ENCODE measurements at places on chromosomes 5 and 9.

- no peak for DNase-seq
Observed at GRCh38 chr9:84323858-84324257, 16.7 kb downstream of the SLC28A3 start.

DNA sequence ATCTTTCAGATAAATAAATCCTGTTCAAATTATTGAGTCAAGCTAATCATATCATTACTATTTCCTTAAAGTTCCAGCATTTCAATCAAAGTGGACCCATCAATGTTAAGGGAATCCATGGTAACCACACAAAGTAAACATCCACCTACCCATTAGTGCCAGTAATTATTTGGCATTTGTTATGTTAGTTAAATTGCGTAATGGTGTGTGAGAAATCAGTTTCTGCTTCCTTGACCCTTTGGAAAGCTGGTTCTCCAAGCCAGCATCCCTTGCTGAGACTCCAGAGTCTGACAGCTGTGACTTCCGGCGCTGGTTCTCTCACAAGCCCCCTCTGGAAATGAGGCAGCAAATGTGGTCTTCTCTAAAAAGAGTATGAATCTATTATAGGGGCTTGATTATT lies 308.6 kb upstream of the EFNA5 start:
- no peak for DNase-seq

DNA sequence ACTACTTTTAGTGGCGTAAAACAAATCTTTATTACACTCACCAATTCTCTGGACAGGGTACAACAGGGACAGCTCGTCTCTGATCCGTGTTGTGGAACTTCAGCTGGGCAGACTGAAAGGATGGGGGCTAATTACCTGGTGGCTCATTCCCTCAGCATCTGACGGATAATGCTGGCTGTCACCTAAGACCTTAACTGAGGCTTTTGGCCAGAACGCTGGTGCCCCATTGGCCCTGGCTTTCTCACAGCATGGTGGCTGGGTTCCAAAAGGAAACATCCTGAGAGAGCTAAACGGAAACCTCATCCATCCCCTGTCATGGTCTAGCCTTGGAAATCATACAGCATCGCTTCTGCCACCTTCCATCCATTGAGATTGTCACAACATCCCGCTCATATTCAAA lies 62.9 kb downstream of the RAI14 start:
- no peak for DNase-seq

GRCh38 chr5:11062397-11062796 lies 301.4 kb upstream of the DAP start:
- no peak for DNase-seq

GRCh38 chr5:114311281-114311680 lies 50.6 kb upstream of the KCNN2 start:
- no peak for DNase-seq

DNA sequence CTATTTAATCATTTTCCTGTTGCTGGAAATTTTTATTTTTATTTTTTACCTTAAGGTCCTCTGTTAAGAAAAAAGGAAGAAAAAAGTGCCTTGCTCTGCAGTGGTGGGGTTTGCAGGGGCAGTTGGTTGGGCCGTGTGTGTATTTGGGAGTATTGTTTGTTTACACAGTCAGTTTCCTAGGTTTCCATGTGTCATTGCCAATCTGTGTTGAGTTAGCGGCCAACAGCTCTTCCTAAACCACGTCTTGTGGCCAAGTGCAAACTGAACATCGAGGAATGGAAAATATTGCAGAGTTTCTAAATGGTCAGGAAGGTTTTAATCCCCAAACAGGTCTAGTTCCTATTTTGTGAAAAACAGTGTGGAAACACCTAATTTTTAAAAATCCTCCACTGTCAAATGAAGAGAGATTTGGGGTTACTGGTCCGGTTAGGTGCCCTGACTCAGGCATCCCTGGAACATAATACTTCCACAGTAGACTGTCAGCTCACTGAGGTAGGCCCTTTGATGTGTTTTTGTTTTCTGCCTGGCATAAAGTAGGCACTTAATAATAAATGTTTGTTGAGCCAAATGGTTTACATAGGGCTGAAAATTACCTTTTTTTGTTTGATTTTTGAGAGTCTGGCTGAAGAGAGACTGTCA lies 37.0 kb downstream of the MAMDC2 start:
- DNase-seq, result no peak

DNA sequence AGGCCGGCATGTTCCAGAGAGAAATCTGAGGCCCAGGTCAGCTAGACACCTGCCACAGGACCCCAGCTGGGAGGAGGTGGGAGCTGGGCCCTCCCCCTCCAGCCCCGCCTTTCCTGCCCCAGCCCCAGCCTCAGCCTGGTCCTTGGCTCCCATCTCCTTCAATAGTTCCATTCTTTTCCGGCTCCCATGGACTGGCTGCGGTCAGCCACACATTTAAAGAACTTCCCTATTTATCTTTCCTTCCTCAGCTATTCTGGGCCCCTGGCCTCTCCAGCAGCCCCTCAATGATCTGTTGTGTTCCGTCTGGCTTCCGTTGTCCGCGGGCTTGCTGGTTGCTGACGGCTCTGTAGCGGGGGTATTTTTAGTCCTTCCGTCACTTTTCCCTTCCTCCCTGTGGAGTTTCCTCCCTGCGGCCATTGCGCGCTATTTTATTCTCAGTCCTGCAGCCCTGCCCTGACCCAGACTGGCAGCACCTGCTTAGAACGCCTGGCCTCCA lies 73.8 kb downstream of the AMBP start:
- no peak for DNase-seq

- DNase-seq, result no peak
Observed at GRCh38 chr9:69339620-69340019, 14.6 kb downstream of the ENTREP1 start.

- DNase-seq, result no peak
Observed at GRCh38 chr9:98686961-98687855, 21.5 kb downstream of the GABBR2 start.

DNA sequence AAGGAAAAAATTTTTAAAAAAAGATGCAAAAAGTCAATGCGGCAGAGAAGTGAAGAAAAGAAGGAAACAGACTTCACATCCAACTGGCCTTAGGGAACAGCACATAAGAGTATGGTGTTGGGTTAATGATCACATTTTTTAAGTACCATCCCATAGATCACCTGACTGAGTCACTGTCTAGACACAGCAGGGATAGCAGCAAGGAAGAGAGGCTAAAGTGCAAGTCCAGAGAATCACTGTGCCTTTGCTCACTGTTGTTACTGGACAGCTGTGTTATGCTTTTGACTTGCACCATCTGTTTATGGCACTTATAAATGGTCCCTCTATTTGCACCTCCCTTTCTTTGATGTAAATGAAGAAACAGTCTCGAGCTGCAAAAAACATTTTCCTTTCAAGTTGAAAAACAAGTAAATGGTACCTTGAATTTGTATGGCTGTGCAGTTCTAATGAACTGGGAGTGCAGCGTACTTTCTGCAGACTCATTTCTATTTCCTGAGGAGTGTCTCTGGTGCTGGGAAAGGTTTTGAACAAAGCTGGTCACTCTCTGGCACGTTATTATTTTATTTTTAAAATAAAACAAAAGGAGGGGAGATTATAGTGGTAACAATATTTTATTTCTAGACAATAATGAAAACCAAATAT lies 84.2 kb downstream of the TRPM6 start:
- no peak for DNase-seq

DNA sequence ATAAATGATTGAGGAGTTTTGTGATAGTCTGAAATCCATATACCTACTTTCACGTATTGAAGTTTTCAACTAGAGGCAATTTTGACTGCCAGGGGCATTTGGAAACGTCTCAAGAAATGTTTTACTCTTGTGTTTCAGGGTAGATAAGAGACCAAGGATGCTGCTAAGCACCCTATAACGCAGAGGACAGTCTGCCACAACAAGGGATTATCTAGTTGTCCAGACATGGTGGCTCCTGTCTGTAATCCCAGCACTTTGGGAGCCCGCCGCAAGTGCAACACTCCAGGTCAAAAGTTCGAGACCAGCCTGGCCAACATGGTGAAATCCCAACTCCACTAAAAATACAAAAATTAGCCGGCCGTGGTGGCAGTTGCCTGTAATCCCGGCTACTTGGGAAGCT lies 133.7 kb upstream of the CCNG1 start:
- no peak for DNase-seq

- DNase-seq, result no peak
Observed at GRCh38 chr9:114388764-114389375, 1.1 kb upstream of the AKNA start.

DNA sequence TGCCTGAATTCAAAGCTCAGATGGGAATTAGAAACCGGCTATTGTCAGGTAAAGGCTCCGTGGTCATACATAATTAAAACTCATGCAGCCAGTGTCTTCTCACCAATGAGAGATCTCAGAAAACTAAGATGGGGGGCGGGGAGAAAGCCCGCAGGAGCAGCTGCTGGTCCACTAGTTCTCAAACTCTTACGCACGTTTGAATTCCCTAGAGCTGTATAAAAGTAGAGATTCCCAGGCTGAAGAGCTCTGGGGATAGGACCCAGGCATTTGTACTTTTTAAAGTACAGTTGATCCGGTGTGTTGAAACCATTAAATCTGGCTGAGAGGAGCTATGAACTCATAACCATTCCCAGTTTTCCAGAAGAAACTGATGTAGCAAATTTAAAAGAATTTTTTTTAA lies 68.5 kb downstream of the FRMD3 start:
- DNase-seq, result no peak

DNA sequence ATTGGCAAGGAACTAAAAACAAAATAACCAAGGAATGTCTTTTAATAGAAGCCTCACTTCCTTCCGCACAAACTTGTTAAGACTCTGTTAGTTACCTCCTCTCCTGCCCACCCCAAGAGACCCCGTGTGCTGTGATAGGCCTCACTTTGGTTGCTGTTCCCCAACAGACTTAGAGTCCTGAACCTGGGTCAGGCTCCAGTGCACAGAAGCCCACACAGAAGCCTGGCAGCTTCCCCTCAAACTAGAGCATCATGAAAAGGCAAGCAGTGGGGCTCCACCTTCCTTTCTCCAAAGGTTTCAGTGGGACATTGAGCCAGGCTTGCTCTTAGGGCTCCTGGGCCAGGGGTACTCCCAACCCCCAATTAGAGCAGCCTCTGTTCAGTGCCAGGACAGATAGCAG lies 230.5 kb downstream of the ESM1 start:
- no peak for DNase-seq

GRCh38 chr5:146618434-146618833 lies 102.4 kb upstream of the GPR151 start:
- DNase-seq, result no peak

DNA sequence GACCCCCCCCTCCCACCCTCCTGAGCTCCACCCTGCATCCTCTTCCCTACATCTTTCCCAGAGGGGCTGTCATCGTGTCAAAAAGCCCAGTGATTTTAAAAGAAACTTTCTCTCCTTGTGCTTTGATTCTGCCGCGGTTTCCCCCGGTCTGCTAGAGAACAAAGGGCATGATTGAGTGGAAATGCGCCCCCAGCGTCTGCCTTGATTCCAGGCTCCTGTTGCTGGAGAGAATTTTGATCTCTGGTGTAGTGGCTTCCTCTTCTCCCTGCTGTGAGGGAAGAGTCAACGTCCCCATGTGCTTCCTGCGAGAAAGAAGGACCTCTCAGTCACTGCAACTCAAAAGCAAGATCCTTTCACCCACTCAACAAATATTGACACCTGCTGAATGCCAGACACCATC lies 61.9 kb upstream of the RAPGEF1 start:
- DNase-seq, result no peak

- DNase-seq, result no peak
Observed at GRCh38 chr5:135497971-135498636, 37.7 kb downstream of the NEUROG1 start.

GRCh38 chr5:142281008-142281367 lies 43.8 kb downstream of the SPRY4 start:
- no peak for DNase-seq

DNA sequence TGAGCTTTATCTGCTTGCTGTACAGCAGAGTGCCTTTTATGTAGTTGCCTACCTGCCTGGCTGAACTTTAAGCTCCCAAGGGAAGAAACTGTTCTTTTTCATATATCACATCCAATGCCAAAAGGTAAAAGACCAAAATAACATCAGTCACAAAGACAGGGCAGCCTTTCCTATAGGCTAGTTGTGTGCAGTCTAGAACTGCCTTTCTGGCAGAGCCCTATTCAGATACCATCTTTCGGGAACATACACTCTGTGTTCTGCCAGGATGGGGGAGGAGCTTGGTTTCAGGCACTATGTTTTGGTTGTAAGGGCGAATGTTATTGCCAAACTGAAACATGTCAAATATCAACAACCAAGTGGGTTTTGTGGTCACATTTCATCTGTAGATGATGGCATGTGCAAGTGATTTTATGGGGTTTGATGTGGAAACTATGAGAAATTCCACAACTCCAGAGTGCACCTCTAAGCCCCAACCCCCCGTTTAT lies 314.5 kb downstream of the ADGRV1 start:
- DNase-seq, result peak; percentile 72

DNA sequence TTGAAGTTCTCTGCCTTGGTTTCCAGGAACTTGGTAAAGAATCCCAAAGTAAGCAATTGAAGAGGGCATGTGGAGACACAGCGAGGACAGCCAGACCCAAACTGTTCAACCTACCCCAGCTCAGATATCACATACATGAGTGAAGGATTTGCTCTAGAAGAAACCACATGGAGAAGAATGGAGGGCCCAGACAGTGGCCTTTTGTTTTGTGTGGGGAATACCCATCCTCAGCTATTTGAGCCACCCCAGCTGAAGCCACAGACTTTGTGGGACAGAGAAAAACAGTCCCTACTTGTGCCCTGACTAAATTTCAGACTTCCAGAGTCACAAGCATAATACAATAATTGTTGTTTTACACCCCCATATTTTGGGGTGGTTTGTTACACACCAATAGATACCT lies 387.1 kb downstream of the ZSWIM6 start:
- no peak for DNase-seq

GRCh38 chr9:1732670-1733069 lies 282.5 kb upstream of the SMARCA2 start:
- no peak for DNase-seq

DNA sequence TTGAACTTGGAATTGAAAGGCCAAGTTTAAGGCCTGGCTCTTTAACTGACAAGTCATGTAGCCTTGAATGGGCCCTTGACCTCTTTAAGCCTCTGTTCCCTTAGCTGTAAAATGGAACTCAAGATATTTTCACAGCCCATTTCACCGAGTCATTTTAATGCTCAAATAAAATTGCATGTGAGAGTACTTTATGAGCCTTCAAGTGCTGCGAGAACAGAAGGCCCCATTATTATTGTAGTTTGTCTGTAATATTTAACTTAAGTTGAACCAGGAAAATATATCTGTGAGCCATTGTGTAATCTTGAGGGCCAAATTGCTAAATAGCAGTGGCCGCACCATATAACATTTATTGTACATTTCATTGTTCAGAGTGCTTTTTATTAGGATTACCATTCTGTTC lies 249.9 kb downstream of the NTRK2 start:
- DNase-seq, result no peak

Measured in prostate gland (tissue), 2 donors.